DMS79 treated with DMSO at 0.1 percent for 48 hours (cell line): ENCODE measurements at places on chromosomes 13 and 19.

- no peak for DNase-seq
Observed at GRCh38 chr19:10736189-10736588, 18.3 kb downstream of the DNM2 start.

DNA sequence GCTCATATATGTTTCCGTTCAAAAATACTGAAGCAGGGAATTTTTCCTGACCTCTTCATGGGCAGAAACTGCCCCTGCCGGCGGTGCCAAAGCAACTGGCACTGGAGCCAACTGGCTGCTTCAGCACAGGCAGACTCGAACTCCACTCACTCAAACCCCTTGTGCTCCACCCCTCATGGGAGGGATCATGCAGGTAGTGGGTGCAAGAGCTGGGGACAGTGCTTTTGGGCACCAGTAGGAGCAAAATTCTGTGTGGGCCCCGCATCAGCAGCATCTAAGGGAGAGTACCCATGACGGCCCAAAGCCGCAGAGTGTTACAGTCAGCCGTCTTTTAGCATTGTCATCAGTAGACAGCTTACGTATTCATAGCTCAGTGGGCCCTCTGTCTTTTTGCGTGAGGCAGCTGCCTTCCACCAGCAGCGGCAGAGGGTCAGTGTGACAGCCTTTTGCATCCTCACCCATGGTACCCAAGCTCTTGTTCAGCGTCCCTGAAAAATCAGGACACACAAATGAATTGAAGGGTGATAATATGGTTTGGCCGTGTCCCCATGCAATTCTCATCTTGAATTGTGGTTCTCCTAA is 393.8 kb downstream of the SLITRK6 start:
- no peak for DNase-seq

DNA sequence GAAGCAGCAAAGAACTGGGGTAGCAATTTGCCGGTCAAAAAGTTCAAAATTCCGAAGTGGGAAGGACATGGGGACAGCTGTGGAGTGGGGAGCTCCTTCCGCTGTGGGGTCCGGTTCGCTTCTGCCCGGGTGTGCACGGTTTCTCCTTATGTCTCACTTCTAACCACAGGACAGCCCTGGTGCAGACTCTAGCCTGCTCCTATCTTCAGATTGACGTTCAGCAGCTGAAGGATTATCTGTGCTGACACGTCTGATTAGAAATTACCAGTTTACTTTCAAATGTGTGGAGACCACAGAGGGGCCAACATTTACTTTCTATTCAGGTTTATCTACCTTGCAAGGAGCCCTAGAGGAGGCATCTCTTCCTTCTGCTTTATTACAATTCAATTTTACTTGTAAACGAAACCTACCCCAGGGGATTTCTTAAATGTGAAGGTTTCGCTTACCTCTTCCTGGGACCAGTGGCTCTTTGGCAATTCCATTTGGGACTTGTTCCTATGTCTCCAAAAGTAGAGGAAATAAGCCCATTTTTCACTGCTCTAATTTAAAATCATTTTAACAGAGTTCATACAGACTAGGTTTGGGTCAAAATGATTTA is 27.3 kb downstream of the LHFPL6 start:
- no peak for DNase-seq

- DNase-seq: no peak
Observed at GRCh38 chr13:103044056-103044455, 22.2 kb downstream of the SLC10A2 start.

- no peak for DNase-seq
Observed at GRCh38 chr19:46603752-46604231, 2.7 kb downstream of the CALM3 start.

GRCh38 chr13:103263448-103263847 is 197.2 kb upstream of the SLC10A2 start:
- no peak for DNase-seq

DNA sequence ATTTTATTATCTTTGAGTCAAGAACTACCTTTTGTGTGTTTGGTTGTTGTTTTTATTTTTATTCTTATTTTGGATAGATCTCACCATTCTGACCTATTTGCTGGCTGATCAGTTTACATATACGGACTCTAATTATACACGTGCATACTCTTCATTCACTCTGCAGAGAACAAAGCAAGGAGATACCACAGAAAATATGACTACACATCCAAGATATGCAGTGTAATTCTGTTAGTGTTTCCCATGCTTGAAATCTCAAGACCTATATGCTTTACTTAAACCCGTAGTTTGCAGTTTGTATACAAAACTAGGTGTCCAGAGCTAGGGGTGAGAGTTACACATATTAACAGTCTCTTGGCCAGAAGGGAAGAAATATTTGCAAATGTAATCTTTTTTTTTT is 205.5 kb downstream of the DCLK1 start:
- DNase-seq: no peak

GRCh38 chr19:2533686-2534422 is 57.9 kb downstream of the GADD45B start:
- DNase-seq: no peak
